ENCODE measurements at places on chromosomes 16 and 17.

- no peak for DNase-seq
Measured at GRCh38 chr16:82111944-82112343, 58.1 kb downstream of the MPHOSPH6 start.

GRCh38 chr16:4272114-4272956 is 488 bp downstream of the TFAP4 start:
- no peak for DNase-seq

- DNase-seq: peak; percentile 85
Measured at GRCh38 chr17:83200231-83200699, 120.9 kb downstream of the METRNL start.

DNA sequence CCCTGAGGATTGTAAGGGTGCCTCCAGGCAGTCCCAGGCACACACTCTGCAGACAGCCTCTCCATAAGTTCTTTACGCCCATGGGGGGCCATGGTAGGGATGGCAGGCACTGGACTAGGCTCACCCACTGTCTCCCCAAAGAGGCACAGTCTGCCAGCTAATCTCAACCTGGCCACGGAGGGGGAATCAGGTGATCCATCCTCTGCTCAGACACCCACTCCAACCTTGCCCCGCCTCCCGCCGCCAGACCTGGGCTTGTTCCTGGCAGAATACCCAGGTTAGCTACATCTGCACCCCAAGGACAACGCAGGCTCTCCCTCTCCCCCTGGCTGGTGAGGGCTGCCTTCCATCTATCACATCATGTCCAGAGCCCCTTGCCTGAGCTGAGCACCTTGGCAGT is 1.2 kb downstream of the NLGN2 start:
- no peak for DNase-seq

DNA sequence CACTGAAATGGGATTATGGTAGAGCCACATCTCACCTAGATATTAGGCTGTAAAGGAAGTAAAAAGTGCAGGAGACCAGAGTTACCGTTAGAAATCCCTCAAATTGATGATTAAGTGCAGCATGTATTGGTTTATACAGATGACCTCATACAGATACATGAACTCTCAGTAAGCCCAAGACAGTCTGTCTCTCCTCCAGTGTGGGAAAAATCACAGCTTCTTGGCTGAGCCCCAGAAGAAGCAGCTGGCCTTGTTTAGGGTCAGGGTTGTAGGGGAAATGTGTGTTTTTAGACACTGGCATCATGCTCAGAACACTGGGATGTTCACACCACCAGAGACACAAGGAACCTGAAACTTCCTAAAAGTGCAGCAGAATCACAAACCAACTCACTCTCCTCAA is 135.9 kb downstream of the KATNIP start:
- no peak for DNase-seq

GRCh38 chr17:79574108-79574507 is 36.7 kb downstream of the RBFOX3 start:
- peak; percentile 4 for DNase-seq

DNA sequence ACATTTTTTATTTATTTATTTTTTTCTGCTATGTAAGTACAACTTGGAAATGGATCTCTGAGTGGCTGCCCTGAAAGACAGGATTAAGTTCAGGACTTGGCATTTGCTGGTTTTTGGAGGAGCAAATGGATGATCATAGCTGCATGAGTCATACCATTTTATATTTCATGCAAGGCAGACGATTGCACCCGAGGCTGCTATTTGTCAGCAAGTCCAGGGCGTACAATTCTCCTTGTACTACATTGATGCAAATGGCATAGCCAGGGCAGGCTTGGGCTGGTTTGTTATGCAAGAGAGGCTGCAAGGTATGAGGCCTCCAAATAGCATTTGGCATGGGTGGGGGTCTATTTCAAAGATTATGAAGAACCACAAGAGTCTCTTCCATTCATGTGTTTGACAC is 81.2 kb upstream of the CACNG3 start:
- no peak for DNase-seq

- no peak for DNase-seq
Measured at GRCh38 chr17:16962804-16963203, 9.1 kb downstream of the TNFRSF13B start.

DNA sequence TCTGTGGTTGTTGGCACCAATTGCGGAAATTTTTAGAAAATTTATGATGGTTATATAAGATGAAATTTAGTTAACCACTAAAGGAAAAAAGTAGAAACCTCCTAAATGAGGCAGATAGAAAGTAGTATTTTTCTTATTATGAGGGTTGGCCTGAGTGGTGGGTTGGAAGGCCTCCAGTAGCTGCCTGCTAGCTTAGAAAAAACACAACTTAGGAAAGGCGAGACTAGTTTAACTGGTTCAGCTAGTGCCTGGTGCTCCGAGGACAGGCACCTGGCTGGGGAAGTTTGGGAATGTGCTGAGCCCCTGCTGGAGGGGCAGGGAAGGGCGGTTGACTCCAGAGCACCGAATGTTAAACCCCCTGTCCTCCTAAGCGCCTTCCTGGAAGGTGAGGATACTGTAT is 19.9 kb downstream of the LDHD start:
- DNase-seq: no peak

DNA sequence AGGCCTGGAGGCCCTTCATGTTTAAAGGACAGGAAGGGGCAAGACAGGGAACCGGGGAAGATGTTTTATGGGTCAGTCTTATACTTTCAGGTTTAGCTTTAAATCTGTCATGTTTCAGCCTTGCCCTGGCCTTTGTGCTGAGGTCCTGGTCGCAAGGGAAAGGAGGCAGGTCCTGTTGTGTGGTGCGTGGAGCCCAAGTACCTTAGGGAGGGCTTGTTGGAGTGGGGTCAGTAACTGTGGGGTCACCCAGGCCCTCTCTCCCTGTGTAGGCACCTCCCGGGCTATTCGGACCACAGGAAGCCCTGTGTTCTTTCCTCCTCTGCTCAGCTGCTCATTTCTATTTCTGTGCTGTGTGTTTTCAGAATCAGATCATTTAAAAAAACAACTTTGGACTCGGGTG is 42.7 kb downstream of the MPRIP start:
- no peak for DNase-seq

GRCh38 chr17:49851387-49852291 is 3.8 kb upstream of the TAC4 start:
- DNase-seq: peak; percentile 64

- no peak for DNase-seq
Measured at GRCh38 chr16:11106726-11107125, 149.3 kb downstream of the SOCS1 start.
